Activated naive CD8-positive, alpha-beta T cell treated with anti-CD3 and anti-CD28 coated beads for 36 hours (primary cell): ENCODE measurements at places on chromosomes 4 and X. TPM values are rescaled to one million over a fixed set of nuclear protein-coding genes. Genes with fewer than 3 reads are reported as not detected.

SYNPO2 gene
- total RNA-seq, result 0.26 TPM

OTUD6A gene
- not detected for total RNA-seq

SHROOM4 gene
- total RNA-seq, result not detected

CXCL6 gene
- not detected for total RNA-seq

CPLX1 gene
- total RNA-seq, result 0.16 TPM

SPIN2A gene
- 0.30 TPM for total RNA-seq

GUCY1A1 gene
- 0.14 TPM for total RNA-seq

CT83 gene
- not detected for total RNA-seq

NHS gene
- 25.8 TPM for total RNA-seq

ADAM29 gene
- not detected for total RNA-seq
